ENCODE measurements at places on chromosomes 11 and 22.
A peak's percentile ranks its signal among the peaks of the same experiment; 100 is the strongest.

DNA sequence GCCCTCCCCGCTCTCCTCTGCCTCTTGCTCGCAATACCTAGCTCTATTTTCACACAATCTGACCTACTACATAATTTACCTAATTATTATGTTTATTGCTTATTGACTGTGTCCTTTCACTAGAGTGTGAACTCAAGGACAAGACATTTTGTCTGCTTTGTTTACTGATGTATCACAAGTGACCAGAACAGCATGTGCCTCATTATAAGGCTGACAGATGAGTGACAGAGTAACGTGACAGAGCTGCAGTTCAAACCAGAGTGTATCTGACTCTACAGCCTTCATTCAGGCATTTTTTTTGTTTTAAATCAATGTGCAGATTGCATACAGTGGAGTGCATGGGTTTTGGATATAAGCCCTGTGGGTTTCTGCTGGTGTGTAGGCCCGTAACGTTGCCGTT, 82.0 kb upstream of the RAB1B start:
- DNase-seq: no peak

GRCh38 chr11:116808262-116809175, 14.6 kb downstream of the APOA4 start:
- no peak for DNase-seq

- DNase-seq: no peak
Observed at GRCh38 chr11:40274017-40274416, 1185.4 kb downstream of the LRRC4C start.

DNA sequence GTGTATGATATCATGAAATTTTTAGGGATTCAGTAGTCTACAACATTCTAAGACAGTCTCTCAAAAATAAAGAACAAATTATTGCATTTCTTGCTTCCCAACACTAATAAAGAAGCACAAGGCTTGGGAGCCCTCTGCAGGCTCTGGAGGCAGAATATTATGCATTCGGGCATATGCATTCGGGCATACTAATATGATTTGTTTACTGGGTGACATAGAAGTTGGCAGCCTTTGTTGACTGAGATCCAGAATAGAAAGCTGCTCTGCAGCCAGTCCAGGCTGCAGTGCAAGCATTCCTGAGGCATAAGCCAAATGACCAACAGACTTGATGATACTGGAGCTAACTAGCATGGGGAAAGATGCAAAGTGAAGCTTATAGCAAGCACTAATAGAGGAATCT, 945.5 kb downstream of the OPCML start:
- DNase-seq: no peak

DNA sequence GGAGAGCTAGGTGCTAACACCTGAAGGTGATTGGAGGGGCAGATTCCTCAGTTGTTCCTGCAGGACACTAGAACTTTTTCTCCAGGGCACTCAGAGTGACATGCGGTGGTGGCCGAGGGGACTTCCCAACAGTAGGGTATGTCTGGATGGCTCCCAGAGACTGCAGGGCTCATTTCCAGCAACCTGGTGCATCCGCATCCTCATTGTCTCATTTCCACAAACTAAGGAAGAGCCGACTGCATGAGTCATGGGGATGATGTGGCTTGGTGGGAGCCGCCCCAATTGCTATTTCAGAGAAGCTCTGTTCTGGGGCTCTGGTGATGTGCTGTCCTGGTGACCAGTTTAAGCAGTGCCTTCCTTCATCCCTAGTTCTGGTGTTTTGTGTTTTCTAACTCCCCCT, 2.8 kb upstream of the ROBO4 start:
- no peak for DNase-seq

GRCh38 chr11:33723238-33723881, 12.9 kb downstream of the CD59 start:
- DNase-seq: peak; percentile 12

DNA sequence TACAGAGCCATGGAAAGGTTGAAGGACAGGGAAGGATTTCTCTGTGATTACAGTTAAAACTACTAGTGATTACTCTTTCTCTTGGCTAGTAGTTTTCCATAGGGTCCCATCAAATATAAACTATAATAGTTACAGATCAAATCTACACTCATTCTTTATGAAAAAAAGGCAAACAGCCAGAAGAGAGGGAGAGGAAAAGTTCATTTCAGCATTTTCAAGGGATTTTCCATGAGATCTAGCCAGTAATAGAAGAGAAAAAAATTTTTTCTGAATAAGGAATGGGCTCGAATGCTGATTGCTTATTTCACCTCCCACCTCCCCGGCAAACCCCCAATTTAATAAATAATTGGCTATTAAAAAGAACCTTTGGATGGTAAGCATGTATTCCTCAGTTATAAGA, 74.8 kb upstream of the BLID start:
- no peak for DNase-seq

DNA sequence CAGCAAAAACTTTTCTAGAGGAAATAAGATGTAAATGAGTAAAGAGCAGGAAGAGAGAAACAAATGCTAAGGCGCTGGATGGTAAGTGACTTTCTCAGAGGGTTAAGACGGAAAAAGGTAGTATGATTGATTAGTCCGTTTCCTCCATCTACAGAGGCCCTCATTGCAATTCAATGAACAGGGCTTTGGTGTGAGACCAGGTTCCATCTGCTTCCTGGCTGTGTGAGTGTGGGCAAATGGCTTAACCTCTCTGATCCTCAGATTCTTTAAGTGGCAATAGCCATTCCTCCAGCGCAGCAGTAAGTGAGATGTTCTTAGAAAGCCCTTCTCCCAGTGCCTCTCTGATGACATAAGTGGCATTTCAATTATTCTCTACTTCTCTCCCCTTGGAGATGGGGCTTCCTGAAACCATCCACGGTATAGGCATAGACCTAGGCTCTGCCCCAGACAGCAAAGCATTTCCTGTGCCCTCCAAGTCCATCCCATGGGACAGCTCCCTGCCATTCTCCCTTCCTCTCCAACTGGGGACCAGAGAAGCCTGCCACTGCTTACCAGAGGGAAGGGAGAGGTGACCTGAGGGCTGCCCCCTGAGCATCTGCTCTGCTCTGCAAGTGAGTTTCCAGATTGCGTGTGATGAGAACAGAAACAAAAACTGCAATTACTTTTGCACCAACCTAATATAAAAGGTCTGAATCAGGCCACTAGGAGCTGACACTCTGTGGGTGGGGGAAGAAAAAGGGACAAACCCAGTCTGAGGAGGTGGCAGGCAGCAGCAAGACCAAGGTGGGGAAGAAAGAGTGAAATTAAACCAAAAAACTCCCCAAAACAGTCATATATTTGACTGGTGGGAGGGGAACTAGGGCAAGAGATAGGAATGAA, 12.7 kb upstream of the CD44 start:
- peak; percentile 55 for DNase-seq

- DNase-seq: no peak
Observed at GRCh38 chr11:72418834-72419560, 15.3 kb downstream of the CLPB start.

- DNase-seq: no peak
Observed at GRCh38 chr11:61132646-61133045, 28.6 kb downstream of the VPS37C start.

DNA sequence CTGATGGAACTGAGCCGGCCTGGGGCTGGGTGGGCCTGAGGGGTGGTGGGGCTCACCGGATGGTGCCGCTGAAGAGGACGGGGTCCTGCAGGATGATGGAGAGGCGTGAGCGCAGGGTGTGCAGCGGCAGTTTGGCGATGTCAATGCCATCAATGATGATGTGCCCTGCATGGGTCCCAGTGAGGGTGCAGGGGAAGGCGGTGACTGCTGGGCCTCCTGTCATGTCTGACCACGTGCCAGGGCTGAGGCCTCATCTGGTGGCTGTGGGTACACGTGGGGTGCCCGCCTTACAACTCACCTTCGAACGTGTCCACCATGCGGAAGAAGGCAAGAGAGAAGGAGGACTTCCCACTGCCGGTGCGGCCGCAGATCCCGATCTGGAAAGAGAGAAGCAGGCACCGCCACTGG, 7.1 kb upstream of the KCNJ11 start:
- no peak for DNase-seq

GRCh38 chr11:35539781-35540281, 14.4 kb upstream of the PAMR1 start:
- DNase-seq: no peak

- peak; percentile 30 for DNase-seq
Observed at GRCh38 chr11:73578592-73579185, 19.2 kb downstream of the FAM168A start.

DNA sequence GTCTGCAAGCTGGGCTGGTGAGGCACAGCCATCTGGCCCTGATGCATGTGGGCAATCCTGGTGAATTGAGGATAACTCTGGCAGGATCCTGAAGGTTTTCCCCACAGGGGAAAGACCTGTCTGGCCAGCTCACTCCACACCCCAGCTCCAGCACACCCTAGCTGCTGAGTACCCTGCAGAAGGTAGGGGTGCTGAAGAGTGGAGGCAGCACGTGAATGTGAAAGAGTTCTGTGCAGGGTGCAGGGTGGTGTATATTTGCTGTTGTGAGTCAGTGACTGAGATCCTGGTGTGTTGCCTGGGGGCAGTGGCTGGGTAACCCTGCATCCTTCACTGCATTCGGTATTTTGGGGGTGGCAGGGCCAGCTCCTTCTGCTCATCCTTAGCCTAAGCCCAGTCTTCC, 22.4 kb downstream of the DGAT2 start:
- no peak for DNase-seq

GRCh38 chr22:23219822-23220484, 39.6 kb downstream of the BCR start:
- peak; percentile 77 for DNase-seq

DNA sequence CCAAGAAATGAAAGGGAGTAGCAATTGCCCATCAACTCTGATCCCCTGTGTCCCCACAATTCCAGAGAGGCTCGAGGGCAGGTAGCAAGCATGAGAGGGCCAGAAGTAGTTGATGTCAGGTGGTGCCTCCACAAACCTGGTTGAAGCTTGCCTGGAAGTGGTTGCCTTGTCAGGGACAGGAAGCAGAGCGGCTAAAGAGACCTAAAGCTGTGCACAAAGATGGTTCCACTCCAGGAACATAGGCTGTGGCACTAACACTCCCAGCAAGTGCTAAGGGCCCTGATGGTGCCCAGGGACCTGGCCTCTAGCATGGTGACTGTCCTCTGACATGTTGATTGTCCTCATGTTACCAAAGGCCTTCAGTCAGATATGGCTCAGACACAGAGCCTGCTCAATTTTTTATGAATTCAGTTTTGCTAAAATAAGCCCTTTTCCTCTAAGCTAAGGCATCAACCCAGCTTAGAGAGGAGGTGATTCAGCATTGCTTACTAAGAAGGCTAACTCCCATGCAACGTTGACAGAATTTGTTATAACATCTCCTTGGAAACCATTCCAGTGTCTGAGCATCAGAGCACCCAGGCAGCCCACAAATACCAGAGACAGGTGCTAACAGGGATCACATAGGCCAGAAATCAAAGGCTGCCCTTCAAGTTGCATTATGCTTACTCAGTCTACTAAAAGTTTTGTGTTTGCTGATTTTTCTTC, 196.3 kb upstream of the ARHGAP20 start:
- no peak for DNase-seq
